ENCODE measurements at places on chromosomes 3 and 15.

- DNase-seq: peak; percentile 87
- H3K27ac ChIP-seq: peak overlapping the region; percentile 97
- peaks cover 5% of the 10 kb centered on the region for H3K4me1 ChIP-seq
- H3K4me3 ChIP-seq: peak overlapping the region; percentile 60
- H3K27me3 ChIP-seq: no peaks in the 10 kb centered on the region
These were observed 829 bp upstream of the SKIL start for GRCh38 chr3:170356596-170357175.

- H3K27ac ChIP-seq: no peak overlapping the region
- H3K27me3 ChIP-seq: no peaks in the 10 kb centered on the region
- no peaks in the 10 kb centered on the region for H3K4me1 ChIP-seq
- no peak overlapping the region for H3K4me3 ChIP-seq
- DNase-seq: no peak
These were observed 9.2 kb upstream of the MCCC1 start for GRCh38 chr3:183108470-183108869.

DNA sequence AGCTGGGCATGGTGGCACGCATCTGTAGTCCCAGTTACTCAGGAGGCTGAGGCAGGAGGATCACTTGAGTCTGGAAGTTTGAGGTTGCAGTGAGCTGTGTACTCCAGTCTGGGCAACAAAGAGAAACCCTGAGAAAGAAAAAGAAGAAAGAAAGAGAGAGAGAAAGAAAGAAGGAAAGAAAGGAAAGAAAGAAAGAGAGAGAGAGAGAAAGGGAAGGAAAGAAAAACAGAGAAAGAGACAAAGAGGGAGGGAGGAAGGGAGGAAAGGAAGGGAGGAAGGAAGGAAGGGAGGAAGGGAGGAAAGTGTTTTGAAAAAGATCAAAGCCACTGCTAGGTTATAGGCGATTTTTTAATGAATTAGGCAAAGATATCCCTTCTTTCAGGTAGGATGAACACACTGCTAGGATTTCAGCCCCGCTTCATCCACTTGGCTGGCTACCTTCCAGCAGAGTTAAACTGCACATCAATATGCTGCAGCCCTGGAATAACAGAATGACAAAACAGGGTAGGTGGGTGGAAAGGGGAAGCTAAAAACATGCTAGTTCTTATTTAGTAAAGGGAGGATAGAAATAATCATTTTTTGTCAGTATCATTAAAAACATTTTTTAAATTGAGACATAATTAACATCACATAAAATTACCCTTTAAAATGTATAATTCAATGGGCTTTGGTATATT is 12.8 kb upstream of the PPARG start:
- H3K36me3 ChIP-seq: no peaks in the 10 kb centered on the region
- no peak overlapping the region for H3K27ac ChIP-seq

DNA sequence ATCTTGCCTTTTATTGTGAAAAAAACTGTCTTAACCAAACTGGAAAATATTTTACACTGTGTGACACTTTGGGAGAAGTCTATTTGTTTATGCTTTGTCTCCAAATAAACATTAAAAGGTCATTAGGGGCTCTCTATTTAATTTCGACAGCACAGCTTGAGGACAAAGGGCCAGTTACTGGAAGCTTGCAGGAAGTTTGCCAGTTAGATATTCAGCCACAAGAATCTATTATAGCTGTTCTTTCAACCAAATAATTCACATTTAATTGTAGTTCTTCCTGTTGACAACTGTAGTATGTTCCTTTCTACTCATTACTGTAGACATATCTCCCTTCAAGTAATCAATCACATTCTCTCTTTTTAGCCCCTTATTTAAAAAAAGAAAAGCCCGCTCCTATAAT is 6.1 kb downstream of the CP start:
- no peak overlapping the region for H3K4me3 ChIP-seq
- no peaks in the 10 kb centered on the region for H3K27me3 ChIP-seq
- no peak overlapping the region for H3K27ac ChIP-seq
- H3K4me1 ChIP-seq: no peaks in the 10 kb centered on the region

DNA sequence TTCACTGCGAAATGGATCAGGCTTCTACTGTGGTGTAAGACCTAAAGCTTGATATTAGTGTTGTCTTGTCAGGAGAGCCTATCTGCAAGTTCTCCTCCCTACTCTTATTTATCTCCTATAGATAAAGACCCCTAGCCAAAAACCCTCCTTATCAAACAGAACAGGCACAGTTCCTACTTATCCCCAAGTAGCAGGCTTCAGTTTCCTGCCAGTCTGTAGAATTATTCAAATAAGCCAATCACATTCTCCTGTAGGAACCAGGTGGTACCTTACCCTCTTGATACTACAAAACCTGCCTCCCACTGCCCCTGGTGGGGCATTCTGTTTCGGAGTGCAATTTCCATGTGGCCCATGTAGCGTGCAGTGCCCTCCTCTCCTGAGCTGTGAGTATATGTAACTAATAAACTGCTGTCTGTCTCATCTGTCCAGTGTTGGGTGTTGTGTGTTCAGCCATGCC is 28.7 kb downstream of the HDGFL3 start:
- H3K4me3 ChIP-seq: no peak overlapping the region
- H3K27ac ChIP-seq: no peak overlapping the region

DNA sequence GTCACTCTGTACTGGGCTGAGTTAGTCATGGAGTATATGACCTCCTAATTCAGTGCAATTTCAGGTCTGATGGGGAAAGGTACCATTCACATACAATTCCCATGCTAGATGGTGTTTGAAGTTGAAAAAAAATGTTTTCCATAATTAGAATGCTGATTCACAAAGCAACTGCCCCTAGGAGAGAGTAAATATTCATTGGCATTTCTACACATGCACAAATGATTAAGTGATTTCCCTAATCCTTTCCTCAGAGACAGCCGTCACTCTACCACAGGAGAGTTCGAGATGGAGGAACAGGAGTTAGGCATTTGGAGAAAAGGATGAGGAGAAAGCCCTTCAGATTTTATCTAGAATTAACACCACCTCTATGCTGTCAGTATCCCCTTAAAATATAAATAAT is 32.5 kb downstream of the GADL1 start:
- DNase-seq: no peak
- H3K36me3 ChIP-seq: no peaks in the 10 kb centered on the region

DNA sequence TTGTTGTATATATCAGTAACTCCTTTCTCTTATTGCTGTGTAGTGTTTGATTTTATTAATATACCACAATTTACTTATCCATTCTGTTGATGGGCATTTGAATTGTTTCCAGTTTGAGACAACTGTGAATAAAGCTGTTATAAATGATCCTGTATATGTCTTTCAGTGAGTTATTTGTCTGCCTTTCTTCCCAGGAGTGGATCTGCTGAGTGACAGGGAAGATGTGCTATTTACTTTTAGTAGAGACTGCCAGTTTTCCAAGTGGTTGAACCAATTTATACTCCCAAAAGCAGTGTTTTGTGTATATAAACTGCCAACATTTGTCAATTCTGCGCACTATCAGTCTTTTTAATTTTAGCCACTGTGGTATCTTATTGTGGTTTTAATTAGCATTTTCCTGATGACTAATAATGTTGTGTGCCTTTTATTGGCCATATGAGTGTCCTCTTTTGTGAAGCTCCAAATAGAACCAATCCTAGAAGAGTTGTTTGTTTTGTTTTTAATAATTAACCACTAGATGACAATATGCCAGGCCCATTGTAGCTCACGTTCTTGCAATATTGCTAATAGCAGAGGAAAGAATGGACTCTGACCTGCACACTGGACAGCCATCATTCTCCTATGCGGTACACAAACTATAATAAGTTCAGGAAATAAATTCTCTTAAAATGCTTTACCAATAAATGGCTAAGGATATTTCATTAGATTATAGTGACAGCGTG is 25.3 kb downstream of the TRANK1 start:
- no peak overlapping the region for H3K4me3 ChIP-seq
- no peaks in the 10 kb centered on the region for H3K36me3 ChIP-seq
- H3K4me1 ChIP-seq: no peaks in the 10 kb centered on the region
- DNase-seq: no peak
- H3K27ac ChIP-seq: no peak overlapping the region
- H3K27me3 ChIP-seq: no peaks in the 10 kb centered on the region

- H3K36me3 ChIP-seq: no peaks in the 10 kb centered on the region
- DNase-seq: no peak
- no peaks in the 10 kb centered on the region for H3K27me3 ChIP-seq
- H3K27ac ChIP-seq: no peak overlapping the region
- peaks cover 1% of the 10 kb centered on the region for H3K4me1 ChIP-seq
These were observed 5.1 kb upstream of the FLNB start for GRCh38 chr3:58003093-58003492.

DNA sequence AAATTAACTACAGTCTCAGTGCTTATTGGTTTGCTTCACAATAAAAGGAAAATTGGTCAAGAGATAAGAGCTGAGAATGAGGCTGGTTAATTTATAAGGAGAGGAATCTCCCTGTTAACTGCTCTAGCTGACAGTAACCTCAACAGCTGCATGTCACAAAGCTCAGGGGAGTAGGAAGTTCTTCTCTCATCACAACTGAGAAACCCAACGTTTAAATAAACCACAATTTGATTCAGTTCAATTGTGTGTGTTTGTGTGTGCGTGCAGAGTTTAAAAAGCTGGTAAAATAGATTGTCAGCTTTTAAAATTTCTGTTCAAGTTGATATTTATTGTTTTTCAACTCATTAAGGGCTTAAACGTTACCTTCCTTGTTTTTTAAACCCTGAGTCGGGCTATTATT is 3.5 kb upstream of the TGFBR2 start:
- no peak overlapping the region for H3K4me3 ChIP-seq
- no peak overlapping the region for H3K27ac ChIP-seq
- peaks cover 4% of the 10 kb centered on the region for H3K4me1 ChIP-seq
- H3K27me3 ChIP-seq: no peaks in the 10 kb centered on the region
- DNase-seq: no peak
- H3K36me3 ChIP-seq: no peaks in the 10 kb centered on the region

DNA sequence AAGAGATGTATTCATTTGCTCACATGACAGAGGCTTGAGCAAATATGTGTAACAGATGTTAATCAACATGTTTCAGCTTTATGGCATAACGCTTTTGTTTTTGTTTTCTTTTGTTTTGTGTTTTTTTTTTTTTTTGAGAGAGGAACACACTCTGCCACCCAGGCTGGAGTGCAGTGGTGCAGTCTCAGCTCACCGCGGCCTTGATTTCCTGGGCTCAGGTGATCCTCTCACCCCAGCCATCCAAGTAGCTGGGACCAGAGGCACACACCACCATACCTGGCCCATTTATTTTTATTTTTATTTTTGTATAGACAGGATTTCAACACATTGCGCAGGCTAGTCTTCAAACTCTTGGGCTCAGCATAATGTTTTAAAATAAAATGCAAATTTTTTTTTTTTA is 1504.4 kb upstream of the CADM2 start:
- H3K4me1 ChIP-seq: no peaks in the 10 kb centered on the region
- no peaks in the 10 kb centered on the region for H3K36me3 ChIP-seq
- no peak overlapping the region for H3K4me3 ChIP-seq
- no peak overlapping the region for H3K27ac ChIP-seq
- H3K27me3 ChIP-seq: no peaks in the 10 kb centered on the region

GRCh38 chr3:167992381-167992780 is 103.3 kb downstream of the GOLIM4 start:
- no peaks in the 10 kb centered on the region for H3K36me3 ChIP-seq
- no peak for DNase-seq
- H3K27me3 ChIP-seq: peaks cover 4% of the 10 kb centered on the region
- H3K4me1 ChIP-seq: no peaks in the 10 kb centered on the region
- no peak overlapping the region for H3K27ac ChIP-seq

- H3K4me1 ChIP-seq: peaks cover 1% of the 10 kb centered on the region
- H3K27me3 ChIP-seq: peaks cover 4% of the 10 kb centered on the region
- no peaks in the 10 kb centered on the region for H3K36me3 ChIP-seq
- no peak for DNase-seq
These were observed 29.9 kb upstream of the GPD1L start for GRCh38 chr3:32076566-32076965.

DNA sequence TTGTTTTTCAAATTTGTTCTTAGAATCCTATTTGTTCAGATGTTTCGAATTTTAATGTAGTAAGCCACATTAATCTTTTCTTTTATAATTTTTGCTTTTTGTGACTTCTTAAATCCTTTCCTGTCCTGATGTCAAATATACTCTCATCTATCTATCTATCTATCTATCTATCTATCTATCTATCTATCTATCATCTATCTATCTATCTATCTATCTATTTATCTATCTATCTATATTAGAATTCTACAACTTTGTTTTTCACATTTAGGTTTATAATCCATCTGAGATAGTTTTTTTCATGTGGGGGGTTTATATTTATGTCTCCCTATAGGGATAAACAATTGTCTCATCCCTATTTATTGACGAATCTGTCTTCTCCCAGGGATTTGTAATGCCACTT is 32.1 kb downstream of the CTXND1 start:
- no peak overlapping the region for H3K27ac ChIP-seq
- H3K27me3 ChIP-seq: no peaks in the 10 kb centered on the region
- DNase-seq: no peak
- H3K4me3 ChIP-seq: no peak overlapping the region
- H3K4me1 ChIP-seq: no peaks in the 10 kb centered on the region

DNA sequence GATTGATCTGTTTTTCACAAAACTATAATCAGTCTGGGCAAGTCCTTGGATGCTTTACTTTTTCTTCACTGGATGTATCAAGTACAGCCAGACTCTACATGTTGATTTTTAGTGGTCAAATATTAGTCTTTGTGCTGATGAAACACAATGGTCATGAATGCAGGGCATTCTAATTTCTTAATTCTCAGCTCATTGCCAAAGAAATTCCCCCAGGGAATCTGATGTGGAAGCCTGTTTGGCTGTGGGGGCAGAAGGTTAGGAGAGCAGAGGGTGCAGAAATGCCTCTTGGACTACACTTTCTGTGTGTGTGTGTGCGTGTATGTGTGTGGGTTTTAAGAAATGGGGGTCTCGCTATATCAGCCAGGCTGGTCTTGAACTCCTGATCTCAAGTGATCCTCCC is 48.7 kb upstream of the HACD2 start:
- no peaks in the 10 kb centered on the region for H3K27me3 ChIP-seq
- H3K36me3 ChIP-seq: peaks cover 67% of the 10 kb centered on the region
- no peak for DNase-seq
- H3K4me1 ChIP-seq: peaks cover 44% of the 10 kb centered on the region
- peak overlapping the region; percentile 20 for H3K4me3 ChIP-seq
- peak overlapping the region; percentile 80 for H3K27ac ChIP-seq

- no peak overlapping the region for H3K27ac ChIP-seq
- H3K27me3 ChIP-seq: no peaks in the 10 kb centered on the region
- H3K36me3 ChIP-seq: peaks cover 7% of the 10 kb centered on the region
- no peak overlapping the region for H3K4me3 ChIP-seq
- DNase-seq: no peak
These were observed 142.5 kb downstream of the NR1I2 start for GRCh38 chr3:119924111-119925094.

DNA sequence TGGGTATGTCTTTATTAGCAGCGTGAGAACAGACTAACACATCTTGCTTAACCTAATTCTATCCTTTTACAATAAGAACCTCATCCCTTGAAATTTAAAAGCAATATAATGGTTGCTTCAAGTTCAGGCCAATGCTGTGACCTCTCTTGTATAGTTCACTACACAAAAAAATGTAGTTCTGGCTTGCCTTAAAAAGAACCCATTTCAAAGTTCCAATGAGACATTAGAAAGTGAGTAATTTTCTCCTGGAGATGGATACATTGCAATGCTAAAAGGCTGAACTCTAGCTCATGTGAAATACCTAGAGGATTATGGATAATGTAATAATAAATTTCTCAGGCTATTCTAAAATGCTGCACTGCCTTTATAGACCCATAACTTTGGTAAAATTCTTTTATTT is 47.8 kb downstream of the ATP13A4 start:
- no peak for DNase-seq
- H3K36me3 ChIP-seq: no peaks in the 10 kb centered on the region
- H3K4me3 ChIP-seq: no peak overlapping the region

All from mesenchymal stem cell (in vitro differentiated cells and primary cell).